ENCODE measurements at places on chromosomes 5 and 9.

DNA sequence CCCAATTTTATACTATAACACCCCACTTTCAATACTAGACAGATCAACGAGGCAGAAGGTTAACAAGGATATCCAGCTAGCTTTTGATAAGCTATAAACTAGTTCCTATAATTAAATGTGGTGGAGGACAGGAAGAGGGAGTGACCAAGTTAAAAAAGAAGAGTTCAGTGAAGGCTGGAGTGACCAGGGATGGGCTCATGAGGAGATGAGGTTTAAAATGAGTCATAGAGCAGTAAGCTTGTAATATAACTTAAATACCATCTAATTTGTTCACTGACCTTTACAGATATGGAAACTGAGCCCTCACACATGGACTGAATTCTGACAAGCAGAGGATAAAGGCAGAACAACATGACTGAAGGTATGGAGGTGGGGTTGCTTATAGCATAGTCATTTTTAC, 284.5 kb downstream of the SPATA31D1 start:
- DNase-seq = no peak

DNA sequence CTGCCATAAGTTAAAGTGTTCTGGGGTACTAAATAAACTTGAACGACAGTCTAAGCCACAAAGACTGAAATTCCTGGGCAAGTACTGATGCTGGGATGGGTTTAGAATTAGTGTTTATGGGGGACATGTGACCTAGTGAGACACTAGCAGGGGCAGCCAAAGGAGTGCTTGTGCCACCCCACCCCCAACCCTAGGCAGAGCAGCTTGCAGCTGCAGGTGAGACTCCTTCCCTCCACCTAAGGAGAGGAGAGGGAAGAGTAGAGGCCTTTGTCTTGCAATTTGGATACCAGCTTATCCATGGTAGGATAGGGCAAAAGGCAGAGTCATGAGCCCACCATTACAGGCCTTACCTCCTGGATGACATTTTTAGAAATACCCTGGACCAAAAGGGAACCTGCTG, 28.7 kb upstream of the PDE4D start:
- no peak for DNase-seq

DNA sequence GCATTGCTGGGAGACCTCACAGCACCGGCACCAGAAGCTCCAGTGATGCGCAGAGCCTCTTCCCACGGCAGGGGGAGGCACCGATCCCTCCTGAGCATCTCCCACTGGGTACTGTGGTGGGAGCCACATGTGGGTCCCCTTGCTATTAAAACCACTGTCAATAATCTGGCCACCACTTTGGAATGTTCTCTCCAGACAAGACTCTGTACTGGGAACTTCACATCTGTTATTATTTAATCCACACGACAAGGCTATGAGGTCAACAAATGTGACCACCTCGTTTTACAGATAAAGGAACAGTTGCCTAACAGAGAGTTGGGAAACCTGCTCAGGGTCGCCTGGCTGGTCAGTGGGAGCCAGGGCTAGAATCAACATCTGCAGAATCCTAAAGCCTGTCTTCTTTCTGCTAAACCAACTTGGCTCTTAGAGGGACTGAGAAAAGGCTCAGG, 72.7 kb downstream of the EPB41L4B start:
- no peak for DNase-seq

GRCh38 chr9:8356406-8356805, 556.8 kb upstream of the DMAC1 start:
- DNase-seq = no peak

DNA sequence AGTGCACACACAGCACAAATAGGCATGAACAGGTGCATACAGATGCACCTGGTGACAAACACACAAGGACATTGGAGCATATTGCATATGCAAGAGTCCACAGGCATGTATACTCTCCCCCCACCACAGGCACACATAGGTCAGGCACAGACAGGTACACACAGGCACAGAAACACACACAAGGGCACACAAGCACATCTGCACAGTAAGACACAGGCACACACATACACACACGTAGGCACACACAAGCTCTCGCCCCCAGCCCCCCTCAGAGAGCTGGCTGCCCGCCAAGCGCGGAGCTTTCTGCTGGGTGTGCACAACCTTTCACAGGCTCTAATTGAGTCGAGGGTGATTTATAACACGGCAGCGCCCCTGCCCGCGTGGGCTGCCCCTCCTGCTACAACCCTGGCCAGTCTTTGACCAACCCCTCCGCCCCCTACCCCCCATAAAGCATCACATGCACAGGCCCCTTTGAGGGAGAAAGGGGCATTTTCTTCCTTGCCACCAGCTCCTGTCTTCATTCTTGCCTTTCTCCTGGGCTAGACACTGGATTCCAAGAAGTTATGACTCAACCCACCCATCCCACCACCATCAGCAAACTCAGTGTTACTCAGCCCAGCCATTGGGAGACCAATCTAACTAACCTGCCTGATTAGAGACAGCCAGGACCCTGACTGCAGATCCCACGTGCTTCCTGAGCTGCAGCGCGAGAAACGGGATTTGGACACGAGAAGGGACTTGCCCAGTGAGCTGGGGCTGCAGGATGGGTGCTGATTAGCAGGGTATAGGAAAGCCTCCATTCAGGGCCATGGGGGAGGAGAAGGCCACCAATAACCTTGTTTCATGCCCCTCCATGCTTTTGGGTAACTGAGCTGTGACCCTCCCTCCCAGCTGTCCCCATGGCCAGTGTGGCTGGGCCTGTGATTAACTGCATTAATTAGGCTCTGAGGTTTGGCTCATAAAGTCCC, 42.8 kb upstream of the PSD2 start:
- no peak for DNase-seq

All from suprapubic skin (tissue), 4 donors.